ENCODE measurements at places on chromosomes 1 and 21.
A peak's percentile ranks its signal among the peaks of the same experiment; 100 is the strongest.

DNA sequence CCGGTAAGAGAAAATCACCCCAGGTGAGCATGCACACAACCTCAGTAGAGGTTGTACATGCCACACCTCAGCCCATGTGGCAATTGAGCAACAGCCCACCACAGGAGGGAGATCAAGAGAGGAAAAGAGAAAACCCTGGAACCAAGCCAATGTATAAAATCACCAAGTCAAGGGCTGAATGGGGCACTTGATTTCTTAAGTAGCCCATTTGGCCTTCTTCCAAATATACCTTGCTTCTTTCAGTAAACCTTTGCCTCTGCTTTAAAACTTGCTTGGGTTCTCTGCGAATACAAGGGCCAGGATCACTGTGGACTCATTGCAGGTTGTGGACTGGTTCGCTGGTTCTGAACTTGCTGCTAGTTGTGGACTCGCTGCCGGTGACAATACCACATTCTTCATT lies 1814.0 kb downstream of the PLA2G4A start:
- no peak for DNase-seq

- DNase-seq: no peak
Measured at GRCh38 chr21:34812504-34813265, 143.9 kb downstream of the CLIC6 start.

DNA sequence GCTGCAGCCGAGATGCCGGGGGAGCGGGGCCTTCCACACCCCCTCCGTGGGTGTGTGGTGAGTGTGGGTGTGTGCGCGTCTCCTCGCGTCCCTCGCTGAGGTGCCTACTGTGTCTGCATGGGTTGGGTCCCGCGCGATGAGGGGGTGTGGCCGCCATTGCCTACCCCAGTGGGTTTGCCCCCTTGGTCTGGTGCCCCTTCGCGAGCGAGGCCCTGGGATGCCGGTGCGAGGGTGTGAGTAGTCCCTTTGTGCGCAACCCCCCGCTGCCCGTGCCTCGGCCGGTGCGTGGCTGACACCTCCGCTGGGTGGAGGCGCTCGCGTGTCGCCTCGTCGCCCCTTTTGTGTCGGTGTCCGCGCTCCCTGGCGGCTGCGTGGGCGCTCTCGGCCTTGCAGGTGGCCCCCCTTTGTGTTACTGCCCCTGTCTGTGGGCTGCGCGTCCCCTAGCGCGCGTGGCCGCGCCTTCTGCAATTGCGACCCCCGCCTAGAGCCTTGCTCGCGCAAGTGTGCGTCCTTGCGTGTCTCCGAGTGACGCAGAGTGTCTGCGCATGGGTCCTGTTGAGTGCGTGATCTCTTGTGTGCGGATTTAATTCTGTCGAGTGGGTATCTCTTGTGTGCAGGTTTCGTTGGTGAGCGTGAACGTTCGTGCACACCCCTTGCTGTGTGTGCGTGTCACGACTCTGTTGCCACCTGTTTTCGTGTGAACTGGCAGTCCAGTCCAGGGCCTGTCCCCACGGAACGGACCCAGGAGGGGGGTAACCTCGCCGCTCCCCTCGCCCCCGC lies 553 bp downstream of the TTC3 start:
- DNase-seq: peak; percentile 33

GRCh38 chr21:31198575-31198974 lies 145.5 kb downstream of the TIAM1 start:
- peak; percentile 75 for DNase-seq

GRCh38 chr21:34320011-34320410 lies 43.8 kb upstream of the KCNE2 start:
- DNase-seq: no peak

DNA sequence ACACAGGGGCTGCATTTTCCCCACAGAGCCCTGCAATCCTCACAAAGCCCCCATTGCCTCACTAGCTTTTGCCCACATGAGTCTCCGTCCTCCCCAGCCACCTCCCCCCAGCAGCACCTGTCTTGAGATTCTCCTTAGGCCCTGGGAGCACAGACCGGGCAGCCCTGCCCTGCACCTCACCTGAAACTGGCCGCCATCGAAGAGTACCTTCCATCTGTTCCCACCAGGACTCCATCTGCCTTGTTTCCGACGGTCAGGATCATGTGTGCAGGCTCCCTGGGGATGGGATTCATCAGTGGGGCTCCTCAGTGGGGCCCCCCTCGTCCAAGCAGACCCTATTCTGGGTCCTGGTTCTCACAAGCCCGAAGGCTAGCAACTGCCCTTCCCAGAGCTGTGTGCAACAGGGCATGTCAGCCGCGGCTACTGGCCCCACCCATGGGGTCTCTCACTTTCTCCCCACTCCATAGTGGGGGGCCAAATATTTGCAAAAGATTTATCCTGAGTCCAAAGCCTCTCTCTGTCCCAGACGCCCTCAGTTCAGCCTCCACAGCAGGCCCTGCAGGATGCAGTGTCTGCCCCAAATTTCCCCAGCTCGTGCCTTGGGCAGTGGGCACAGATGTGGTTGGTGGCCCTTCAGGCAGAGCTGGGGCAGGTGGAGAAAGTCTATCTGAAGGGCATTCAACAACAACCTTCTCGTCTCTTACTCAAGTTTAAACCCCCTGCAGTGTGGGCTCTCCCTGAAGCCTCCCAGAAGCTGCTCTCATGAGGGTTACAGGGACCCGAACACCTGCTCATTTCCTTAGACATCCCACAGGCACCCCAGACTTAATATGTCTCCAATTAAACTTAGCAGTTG lies 4.8 kb downstream of the PDZK1IP1 start:
- no peak for DNase-seq

GRCh38 chr1:231241750-231242149 lies 738 bp downstream of the GNPAT start:
- DNase-seq: peak; percentile 2

DNA sequence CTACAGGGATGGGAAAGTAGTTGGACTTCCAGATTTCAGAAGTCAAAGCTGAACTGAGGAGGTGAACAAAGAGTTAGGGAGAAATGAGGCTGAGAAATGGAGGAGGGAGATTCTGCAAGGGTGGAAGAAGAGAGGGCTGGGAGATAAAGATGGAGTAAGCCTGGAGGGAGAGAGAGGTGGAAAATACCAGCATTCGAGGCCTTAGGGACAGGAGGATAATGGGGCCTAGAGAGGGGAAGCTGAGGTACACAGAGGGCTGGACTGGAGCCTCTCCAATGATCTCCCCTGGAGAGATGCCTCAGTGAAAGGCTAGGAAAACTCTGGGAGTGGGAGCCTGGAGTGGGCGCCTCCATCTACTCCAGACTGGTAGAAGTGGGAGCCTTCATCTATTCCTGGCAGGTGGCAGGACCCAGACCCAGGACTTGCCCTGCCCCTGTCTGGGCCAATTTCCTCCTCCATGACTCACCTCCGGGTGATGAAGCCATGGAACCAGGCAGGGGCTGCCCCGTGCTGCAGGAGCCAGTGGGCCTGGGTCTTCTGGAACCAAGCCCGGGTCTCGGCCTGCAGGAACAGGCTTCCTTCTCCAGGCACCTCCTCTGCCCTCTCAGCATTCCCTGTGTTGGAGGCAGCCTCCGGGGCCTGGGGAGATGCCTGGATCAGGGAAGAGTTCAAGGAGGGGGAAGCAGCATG lies 1.9 kb downstream of the SH2D2A start:
- no peak for DNase-seq

- DNase-seq: peak; percentile 39
Measured at GRCh38 chr1:243917177-243917862, 67.3 kb upstream of the AKT3 start.

DNA sequence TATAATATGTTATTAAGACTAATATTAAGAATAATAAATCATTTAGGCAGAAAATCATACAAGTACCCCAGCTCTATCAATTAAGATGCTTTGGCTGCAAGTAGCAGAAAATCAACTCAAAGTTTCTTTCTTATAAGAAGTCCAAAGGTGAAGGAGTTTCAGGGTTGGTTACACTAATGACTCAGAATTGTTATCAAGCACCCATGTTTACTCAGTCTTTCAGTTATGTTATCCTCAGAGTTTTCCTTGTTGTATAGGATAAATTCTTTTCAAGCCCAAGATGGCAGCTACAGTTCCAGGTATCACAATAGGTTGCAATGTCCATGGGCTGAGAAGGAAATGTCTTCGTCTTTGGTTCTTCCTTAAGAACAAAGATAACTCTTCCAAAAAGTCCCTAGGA lies 163.6 kb downstream of the TNFSF18 start:
- DNase-seq: no peak

- no peak for DNase-seq
Measured at GRCh38 chr1:37497832-37498231, 16.7 kb downstream of the MEAF6 start.
